Progenitor cell of endocrine pancreas (in vitro differentiated cells): ENCODE measurements at places on chromosomes 2 and 18.

DNA sequence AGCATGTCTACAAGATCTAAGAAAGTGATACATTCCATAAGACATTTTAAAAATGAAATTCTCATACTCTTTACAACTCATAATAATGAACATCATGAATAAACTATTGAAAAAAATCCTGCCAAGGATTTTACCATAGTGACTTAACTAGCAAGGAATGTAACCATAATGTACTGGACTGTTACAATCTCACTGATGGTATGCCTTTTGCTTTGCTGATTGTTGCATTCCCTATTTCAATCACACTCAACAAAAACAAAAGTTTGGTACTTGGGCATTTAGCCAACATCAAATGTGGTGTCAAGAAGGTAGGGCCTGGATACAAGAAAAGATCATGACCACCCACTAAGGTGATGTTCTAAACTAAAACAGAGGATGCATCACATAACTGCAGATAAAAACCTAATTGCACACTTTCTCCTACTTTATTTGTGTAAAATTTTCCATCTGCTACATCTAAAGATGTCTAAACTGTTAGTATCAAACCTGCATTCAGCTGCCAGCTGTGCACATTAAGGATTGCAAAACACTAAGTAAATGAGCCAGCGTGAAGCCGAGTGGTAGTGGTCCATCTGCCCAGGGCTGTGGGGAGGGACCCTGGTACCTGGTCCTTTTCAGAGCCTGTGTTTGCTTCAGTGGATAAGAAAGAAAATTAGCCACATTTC is 564.4 kb downstream of the ZEB2 start:
- peaks cover 5% of the 10 kb centered on the region for H3K4me1 ChIP-seq
- no peaks in the 10 kb centered on the region for H3K27me3 ChIP-seq
- H3K27ac ChIP-seq: no peak overlapping the region
- DNase-seq: no peak

GRCh38 chr2:2873450-2873811 is 504.2 kb downstream of the EIPR1 start:
- no peaks in the 10 kb centered on the region for H3K36me3 ChIP-seq
- no peak overlapping the region for H3K4me3 ChIP-seq
- DNase-seq: no peak
- no peaks in the 10 kb centered on the region for H3K27me3 ChIP-seq
- H3K4me1 ChIP-seq: peaks cover 4% of the 10 kb centered on the region

GRCh38 chr2:127740665-127741288 is 39.5 kb downstream of the SFT2D3 start:
- H3K36me3 ChIP-seq: peaks cover 5% of the 10 kb centered on the region
- H3K27me3 ChIP-seq: no peaks in the 10 kb centered on the region
- H3K4me3 ChIP-seq: no peak overlapping the region
- no peak for DNase-seq
- peak overlapping the region; percentile 35 for H3K27ac ChIP-seq

DNA sequence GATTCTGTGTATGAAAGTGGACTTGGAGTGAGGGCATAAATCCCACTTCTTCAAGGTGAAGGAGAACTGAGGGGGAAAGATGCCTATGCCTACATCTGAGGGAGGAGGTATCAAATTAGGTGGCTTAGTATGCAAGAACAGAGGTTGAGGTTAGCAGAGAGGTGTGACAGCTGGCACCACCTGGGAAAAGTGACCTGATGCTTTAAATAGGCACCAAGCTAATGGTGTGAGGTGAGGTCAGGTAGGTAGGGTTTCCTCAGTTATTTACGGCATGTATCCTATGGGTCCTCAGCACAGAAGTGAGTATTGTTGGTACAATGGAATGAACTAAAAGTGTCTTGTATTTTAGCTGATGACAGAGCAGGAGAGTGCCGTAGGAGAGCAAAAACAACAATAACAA is 367.1 kb downstream of the CLIP4 start:
- peaks cover 3% of the 10 kb centered on the region for H3K27me3 ChIP-seq
- H3K36me3 ChIP-seq: no peaks in the 10 kb centered on the region
- H3K4me3 ChIP-seq: no peak overlapping the region
- H3K4me1 ChIP-seq: no peaks in the 10 kb centered on the region

DNA sequence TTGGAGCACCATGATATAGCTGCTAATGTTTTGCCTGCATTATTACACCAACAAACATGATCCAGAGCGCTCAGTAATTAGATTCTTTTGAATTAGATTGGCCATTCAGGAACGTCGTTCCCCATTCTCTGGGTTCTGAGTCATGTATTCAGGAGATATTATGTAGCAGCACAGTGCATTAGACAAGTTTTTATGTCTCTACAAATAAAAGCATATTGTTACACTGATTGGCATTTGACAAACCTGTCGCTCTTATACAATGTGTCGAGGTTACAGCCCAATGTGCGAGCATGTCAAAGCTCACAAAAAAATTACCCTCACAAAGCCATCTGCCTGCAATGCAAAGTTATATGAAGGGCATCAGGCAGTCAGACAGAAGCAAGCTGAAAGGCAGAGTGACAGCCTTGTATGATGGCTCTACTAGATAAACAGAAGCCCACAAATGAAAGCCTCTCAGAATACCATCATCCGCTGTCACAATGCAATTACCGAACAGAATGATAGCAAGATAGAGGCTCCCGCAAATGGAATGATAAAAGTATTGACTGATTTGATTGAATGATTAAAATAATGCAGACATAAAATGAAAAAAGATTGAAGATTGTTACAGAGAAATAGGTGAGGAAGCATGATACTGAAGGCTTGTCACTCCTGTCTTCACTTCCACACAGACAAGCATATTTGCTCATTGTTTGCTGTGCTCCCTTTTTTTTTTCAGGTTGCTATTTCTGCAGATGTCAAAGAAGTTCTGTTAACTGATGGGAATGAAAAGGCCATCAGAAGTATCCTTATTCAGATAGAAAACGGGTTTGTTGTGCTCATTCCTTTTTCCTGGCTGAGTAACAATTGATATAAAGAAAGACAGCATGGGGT is 234.6 kb upstream of the SIX3 start:
- peaks cover 2% of the 10 kb centered on the region for H3K4me1 ChIP-seq
- no peaks in the 10 kb centered on the region for H3K36me3 ChIP-seq
- DNase-seq: no peak
- no peak overlapping the region for H3K27ac ChIP-seq

DNA sequence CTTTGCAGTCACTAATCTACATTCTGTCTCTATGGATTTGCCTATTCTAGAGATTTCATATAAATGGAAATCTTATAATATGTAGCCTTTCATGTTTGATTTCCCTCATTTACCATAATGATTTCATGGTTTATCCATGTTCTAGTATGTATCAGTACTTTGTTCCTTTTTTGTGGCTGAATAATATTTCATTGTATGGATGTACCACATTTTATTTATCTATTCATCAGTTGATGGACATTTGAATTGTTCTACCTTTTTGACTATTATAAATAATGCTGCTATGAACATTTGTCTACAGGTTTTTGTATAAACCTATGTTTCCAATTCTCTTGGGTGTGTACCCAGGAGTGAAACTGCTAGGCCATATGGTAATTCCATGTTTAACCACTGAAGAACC is 221.1 kb downstream of the ICOS start:
- no peak overlapping the region for H3K4me3 ChIP-seq
- no peak for DNase-seq
- H3K4me1 ChIP-seq: peaks cover 5% of the 10 kb centered on the region
- no peaks in the 10 kb centered on the region for H3K27me3 ChIP-seq

- no peaks in the 10 kb centered on the region for H3K27me3 ChIP-seq
- H3K27ac ChIP-seq: no peak overlapping the region
- peaks cover 1% of the 10 kb centered on the region for H3K36me3 ChIP-seq
Observed at GRCh38 chr2:97967216-97967592, 28.5 kb downstream of the TMEM131 start.

DNA sequence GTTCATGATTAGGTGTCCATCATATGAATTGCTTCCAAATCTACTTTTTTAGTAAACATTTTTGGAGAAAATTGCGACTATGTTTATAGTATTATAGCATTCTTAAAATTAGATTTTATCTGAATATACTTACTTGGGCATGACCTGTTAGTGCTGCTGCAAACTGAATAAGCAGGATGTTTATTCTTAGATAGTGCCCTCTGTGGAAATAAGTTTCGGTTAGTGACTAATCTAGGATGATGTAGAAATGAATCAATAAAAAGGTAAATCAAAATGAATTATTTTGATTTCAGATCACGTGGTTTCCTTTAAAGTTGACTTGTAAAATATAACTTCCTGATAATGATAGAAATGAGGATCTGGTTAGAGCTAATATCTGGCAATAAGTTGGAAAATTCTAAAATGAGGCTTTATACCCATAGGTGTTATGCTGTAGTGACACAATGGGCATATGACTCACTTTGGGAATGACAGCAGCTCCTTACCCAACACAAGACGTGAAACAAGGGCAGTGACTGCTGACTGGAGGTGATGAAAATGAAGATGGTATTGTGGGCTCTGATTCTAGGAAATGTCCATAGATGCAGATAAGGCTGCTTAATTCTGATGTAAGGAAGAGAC is 165.8 kb upstream of the TCF4 start:
- peaks cover 22% of the 10 kb centered on the region for H3K27me3 ChIP-seq
- H3K36me3 ChIP-seq: no peaks in the 10 kb centered on the region
- no peak for DNase-seq
- no peak overlapping the region for H3K27ac ChIP-seq
- no peak overlapping the region for H3K4me3 ChIP-seq
- peaks cover 12% of the 10 kb centered on the region for H3K4me1 ChIP-seq

DNA sequence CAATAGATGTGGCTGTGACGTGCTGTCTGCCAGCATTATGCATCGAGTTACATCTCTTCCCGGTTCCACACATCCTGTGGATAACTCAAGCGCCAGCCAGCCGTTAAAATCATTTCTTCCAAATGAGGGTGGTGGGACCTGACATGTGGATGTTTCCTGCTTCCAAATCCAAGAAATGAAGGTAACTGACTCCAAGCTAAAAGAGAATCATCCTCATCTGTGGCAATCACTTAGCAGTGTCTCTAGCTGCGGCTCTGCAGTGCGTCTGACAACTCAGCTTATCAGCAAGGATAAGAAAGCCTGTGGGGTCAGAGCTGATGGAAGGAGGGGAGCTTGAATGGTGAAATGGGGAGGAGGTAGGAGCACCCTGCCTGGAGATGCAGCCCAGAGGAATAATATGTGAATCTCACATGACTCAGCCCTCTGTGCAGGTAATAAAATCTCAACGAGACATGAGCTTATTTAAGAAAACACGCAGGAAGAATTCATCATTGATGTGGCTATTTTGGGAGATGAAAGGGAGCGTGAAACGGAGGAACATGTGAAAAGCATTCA is 382.2 kb upstream of the TRIB2 start:
- no peak overlapping the region for H3K27ac ChIP-seq
- H3K4me1 ChIP-seq: no peaks in the 10 kb centered on the region
- peaks cover 19% of the 10 kb centered on the region for H3K27me3 ChIP-seq
- DNase-seq: no peak

- H3K4me3 ChIP-seq: no peak overlapping the region
- no peaks in the 10 kb centered on the region for H3K36me3 ChIP-seq
- peaks cover 4% of the 10 kb centered on the region for H3K4me1 ChIP-seq
- no peak for DNase-seq
Observed at GRCh38 chr2:165811592-165812370, 17.7 kb upstream of the GALNT3 start.

GRCh38 chr2:85724731-85725181 is 29.0 kb upstream of the ATOH8 start:
- DNase-seq: no peak
- H3K4me1 ChIP-seq: no peaks in the 10 kb centered on the region
- H3K27ac ChIP-seq: no peak overlapping the region
- no peak overlapping the region for H3K4me3 ChIP-seq

DNA sequence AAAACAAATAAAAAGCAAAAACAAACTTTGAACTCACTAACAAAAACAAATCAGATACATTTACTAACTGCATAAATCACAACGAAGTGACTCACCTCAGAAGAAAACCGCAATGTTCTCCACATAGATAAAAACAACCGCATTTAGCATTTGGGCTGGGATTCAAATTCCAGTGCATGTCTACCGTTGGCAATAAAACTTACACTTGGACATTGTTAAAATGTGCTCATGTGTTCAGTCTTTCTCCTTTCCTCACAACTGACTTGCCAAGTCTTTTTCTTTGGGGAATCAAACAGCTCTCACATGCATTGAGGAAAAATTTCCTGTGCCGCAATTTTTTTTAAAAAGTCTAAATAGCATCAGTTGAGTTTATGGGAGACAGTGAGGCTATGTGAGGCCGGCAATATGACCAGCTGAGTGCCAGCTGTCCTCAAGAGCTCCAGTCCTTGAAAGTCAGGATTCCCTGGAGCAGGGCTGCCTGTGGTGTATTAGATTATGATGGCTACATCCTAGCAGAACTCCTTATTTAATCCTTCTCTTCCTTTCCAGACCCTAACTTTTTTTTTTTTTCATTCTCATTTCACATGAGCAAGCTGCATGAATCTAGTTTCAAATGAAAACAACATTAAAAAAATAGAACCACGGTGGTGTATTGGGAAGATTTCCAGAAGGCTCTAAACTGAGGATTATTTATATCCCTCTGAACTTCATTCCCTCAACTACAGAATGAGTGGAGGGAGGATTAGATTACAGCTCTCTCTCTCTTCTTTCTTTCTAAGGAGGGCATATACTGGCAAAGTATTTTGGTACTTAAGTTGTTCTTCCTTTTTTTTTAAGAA is 70.2 kb upstream of the MEIS1 start:
- DNase-seq: no peak
- H3K27ac ChIP-seq: no peak overlapping the region
- peaks cover 9% of the 10 kb centered on the region for H3K4me1 ChIP-seq

DNA sequence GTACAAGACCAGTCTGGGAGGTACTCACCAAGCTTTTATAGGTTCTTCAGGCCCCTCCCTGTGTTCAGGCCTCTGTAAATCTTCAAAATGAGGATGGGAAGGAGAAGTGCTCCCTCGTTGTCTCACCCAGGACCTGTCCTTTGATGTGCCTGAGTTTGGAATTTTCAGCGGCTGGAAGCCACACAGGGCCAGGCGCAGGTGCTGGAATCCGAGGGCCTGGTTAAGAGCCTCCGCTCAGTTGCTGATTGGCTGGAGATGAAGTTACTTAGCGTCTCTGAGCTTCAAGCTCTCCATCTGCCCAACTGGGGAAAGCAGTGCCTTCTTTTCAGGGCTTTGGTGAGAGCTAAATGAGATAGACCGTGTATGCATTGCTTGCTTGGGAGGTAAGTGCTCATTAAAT is 30.0 kb downstream of the HJURP start:
- H3K27ac ChIP-seq: no peak overlapping the region
- no peak for DNase-seq
- no peak overlapping the region for H3K4me3 ChIP-seq

- no peaks in the 10 kb centered on the region for H3K36me3 ChIP-seq
- H3K27ac ChIP-seq: no peak overlapping the region
- H3K27me3 ChIP-seq: peaks cover 8% of the 10 kb centered on the region
- H3K4me1 ChIP-seq: peaks cover 4% of the 10 kb centered on the region
- DNase-seq: no peak
Observed at GRCh38 chr18:11246495-11247300, 97.3 kb upstream of the PIEZO2 start.
